ENCODE measurements at places on chromosomes 11 and 22. TPM values are rescaled to one million over a fixed set of nuclear protein-coding genes. Genes with fewer than 3 reads are reported as not detected.

GRCh38 chr22:39655004-39655579, 84.5 kb downstream of the CACNA1I start:
- H3K4me3 ChIP-seq, result no peak overlapping the region
- H3K27me3 ChIP-seq, result no peaks in the 10 kb centered on the region
- H3K4me1 ChIP-seq, result no peaks in the 10 kb centered on the region
- no peaks in the 10 kb centered on the region for H3K36me3 ChIP-seq
- H3K27ac ChIP-seq, result no peak overlapping the region

- no peak overlapping the region for H3K4me3 ChIP-seq
- DNase-seq, result no peak
- H3K27ac ChIP-seq, result no peak overlapping the region
- no peaks in the 10 kb centered on the region for H3K4me1 ChIP-seq
These were observed 13.9 kb downstream of the IFITM10 start for GRCh38 chr11:1736447-1736992.

HOATZ gene
- total RNA-seq, result not detected

DNA sequence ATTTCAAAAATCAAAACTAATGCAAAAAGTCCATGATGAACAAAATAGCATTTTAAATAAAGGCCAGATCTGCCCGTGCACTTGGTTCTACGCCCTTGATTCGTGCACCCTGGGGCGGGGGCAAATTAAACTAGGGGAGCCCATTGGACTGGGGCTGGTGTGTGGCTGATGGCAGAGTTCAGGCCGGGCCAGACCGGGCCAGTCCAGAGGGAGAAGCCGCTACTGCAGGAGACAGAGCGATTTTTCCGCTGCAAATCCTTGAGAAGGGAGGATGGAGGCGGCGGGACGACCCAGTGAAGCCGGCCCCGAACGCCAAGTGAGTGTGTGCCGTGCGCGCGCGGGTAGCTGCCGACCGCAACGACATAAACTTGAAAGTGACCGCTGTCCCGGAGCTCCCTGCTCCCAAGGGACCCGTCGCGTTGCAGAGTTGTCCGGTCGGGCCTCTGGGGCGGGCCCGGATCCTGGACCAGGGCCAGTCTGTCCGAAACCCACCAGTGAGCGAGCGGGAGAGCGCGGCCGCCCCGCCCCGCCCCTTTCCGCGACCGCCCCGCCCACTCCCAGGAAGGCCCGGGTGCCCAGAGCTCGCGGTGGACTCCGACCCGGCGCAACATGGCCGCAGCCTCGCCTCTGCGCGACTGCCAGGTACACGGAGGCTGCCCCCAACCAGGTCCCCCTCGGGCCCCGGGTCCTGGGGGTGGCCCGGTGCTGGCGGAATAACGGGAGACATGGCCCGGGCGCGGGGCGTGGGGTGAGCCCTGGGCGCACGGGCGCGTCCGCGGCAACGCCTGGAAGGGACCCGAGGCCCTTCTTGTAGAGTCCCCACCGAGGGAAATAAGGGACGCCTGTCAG, at the start of gene TTC38:
Gene TTC38, plus strand, starts transcription at position 578 of the 849 bp plus-strand sequence. Its CDS starts 32 bp downstream, at position 610.
- H3K36me3 ChIP-seq, result peaks cover 8% of the 10 kb centered on the region
- peak within 1 kb of the TSS; percentile 90 for H3K27ac ChIP-seq
- H3K4me3 ChIP-seq, result peak within 1 kb of the TSS; percentile 82
- H3K4me1 ChIP-seq, result no peaks in the 10 kb centered on the region
- H3K27me3 ChIP-seq, result no peaks in the 10 kb centered on the region

DNA sequence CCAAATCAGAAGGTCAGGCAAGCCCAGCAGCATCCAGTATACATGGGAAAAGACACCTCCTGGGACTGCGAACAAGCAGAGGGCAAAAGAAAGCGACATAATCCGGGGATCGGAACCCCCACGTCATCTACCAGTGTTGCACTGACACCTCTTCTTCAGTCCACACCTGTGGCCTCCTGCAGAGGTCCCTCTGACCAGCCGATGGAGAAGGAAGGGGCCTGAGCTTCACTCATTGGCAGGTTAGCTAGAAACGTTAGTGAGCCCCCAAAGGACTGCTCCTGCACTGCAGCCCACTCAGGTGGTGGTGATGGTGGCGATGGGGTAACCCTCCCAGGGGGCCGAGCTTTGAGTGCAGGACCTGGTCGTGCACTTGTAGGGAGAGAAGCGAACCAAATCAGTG, 22.1 kb downstream of the ASCL2 start:
- H3K4me3 ChIP-seq, result no peak overlapping the region
- no peaks in the 10 kb centered on the region for H3K27me3 ChIP-seq
- H3K36me3 ChIP-seq, result no peaks in the 10 kb centered on the region
- no peaks in the 10 kb centered on the region for H3K4me1 ChIP-seq
- H3K27ac ChIP-seq, result no peak overlapping the region
- DNase-seq, result no peak

- no peaks in the 10 kb centered on the region for H3K36me3 ChIP-seq
- DNase-seq, result no peak
- no peaks in the 10 kb centered on the region for H3K27me3 ChIP-seq
- no peak overlapping the region for H3K27ac ChIP-seq
- H3K4me3 ChIP-seq, result no peak overlapping the region
These were observed 153.0 kb upstream of the TIMP3 start for GRCh38 chr22:32648486-32648885.

GRCh38 chr11:122917311-122917710, 34.8 kb downstream of the JHY start:
- no peaks in the 10 kb centered on the region for H3K27me3 ChIP-seq
- no peaks in the 10 kb centered on the region for H3K4me1 ChIP-seq
- no peak overlapping the region for H3K4me3 ChIP-seq
- H3K27ac ChIP-seq, result no peak overlapping the region

GRCh38 chr11:130560000-130560780, 111.7 kb downstream of the ADAMTS15 start:
- H3K27me3 ChIP-seq, result no peaks in the 10 kb centered on the region
- H3K27ac ChIP-seq, result no peak overlapping the region
- no peaks in the 10 kb centered on the region for H3K4me1 ChIP-seq
- no peak overlapping the region for H3K4me3 ChIP-seq
- no peaks in the 10 kb centered on the region for H3K36me3 ChIP-seq

INSC gene
- 1.0 TPM for total RNA-seq

- no peak overlapping the region for H3K27ac ChIP-seq
- H3K36me3 ChIP-seq, result no peaks in the 10 kb centered on the region
- no peak overlapping the region for H3K4me3 ChIP-seq
- no peak for DNase-seq
- peaks cover 10% of the 10 kb centered on the region for H3K4me1 ChIP-seq
These were observed 77.4 kb downstream of the RELT start for GRCh38 chr11:73453562-73453961.

DNA sequence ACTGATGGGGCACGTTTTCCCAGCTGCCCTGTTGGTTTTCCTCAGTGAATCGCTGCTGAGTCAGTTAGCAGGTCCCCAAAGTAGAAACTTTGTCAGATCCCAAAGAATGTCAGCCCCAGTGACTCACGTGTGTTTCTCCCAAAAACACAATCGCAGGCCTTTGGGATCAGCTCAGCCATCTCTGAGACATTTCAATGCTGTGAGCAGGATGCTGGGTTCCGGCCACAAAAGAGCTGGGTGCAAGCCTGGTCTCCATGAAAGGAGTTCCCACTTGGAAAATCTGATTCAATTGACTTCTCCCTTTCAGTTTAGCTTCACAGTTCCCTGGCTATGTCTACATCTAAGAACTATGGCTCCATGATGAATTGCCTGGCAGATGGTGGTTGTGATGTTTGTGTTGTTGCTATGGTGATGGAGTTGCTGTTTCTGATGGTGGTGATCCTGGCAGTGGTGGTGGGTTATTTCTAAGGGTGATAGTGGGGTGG, 28.0 kb downstream of the MYEOV start:
- H3K27ac ChIP-seq, result no peak overlapping the region
- H3K27me3 ChIP-seq, result no peaks in the 10 kb centered on the region
- DNase-seq, result no peak
- no peaks in the 10 kb centered on the region for H3K4me1 ChIP-seq

FIBIN gene
- 13.9 TPM for total RNA-seq

GRCh38 chr11:83152264-83152663, 4.7 kb upstream of the PCF11 start:
- no peak overlapping the region for H3K4me3 ChIP-seq
- H3K27me3 ChIP-seq, result no peaks in the 10 kb centered on the region
- no peaks in the 10 kb centered on the region for H3K4me1 ChIP-seq
- DNase-seq, result no peak
- H3K27ac ChIP-seq, result no peak overlapping the region
- no peaks in the 10 kb centered on the region for H3K36me3 ChIP-seq

GRCh38 chr22:32951076-32951806, 106.9 kb downstream of the SYN3 start:
- no peak overlapping the region for H3K4me3 ChIP-seq
- H3K27ac ChIP-seq, result peak overlapping the region; percentile 60
- peaks cover 37% of the 10 kb centered on the region for H3K4me1 ChIP-seq
- no peaks in the 10 kb centered on the region for H3K27me3 ChIP-seq

DNA sequence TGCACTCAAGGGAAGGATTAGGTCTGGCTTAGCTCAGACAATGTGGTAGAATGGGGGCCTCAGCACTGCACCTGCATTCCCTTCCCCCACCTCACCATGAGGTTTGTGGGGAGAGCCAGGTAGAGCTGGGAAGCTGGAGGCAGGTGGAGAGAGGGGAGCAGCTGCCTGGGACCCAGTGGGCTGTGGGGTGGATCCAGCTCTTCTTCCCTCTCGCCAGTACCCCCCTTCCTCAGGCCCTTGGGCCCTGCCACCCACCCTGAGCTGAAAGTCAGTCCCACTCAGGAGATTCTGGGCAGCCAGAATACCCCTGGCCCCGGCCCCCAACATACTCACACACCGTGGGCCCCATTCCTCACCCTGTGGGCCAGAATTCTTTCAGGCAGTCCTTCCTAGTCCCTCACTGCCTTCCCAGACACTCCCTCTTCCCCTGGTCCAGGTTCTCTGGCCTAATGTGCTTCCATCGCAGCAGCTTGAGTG, 3.1 kb upstream of the POLD4 start:
- DNase-seq, result no peak
- H3K4me3 ChIP-seq, result no peak overlapping the region
- H3K27me3 ChIP-seq, result no peaks in the 10 kb centered on the region
- peak overlapping the region; percentile 99 for H3K27ac ChIP-seq
- H3K4me1 ChIP-seq, result no peaks in the 10 kb centered on the region

GRCh38 chr11:11780858-11781257, 60.9 kb upstream of the USP47 start:
- no peaks in the 10 kb centered on the region for H3K36me3 ChIP-seq
- no peaks in the 10 kb centered on the region for H3K4me1 ChIP-seq
- no peaks in the 10 kb centered on the region for H3K27me3 ChIP-seq
- H3K4me3 ChIP-seq, result no peak overlapping the region

DNA sequence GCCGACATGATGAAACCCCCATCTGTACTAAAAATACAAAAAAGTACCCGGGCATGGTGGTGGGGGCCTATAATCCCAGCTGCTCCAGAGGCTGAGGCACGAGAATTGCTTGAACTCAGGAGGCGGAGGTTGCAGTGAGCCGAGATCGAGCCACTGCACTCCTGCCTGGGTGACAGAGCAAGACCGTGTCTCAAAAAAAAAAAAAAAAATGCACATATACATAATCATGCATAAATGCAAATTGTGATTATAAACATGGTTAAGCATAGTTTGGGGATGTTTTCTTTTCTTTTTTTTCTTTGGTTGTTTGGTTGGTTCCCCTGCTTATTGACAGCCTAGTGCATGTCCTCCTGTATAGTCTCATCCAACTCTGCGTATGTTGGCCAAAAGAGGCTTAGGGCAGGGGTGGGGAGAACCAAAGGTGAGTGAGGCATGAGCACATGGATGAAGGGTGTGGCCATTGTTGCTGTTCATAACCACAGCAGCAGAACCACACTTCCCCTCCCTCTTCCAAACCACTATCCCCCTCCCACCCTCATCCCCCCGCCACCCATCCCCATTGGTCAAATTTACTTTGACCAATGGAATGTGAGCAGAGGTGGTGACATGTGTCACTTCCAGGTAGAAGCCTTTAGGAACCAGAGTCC, 6.9 kb upstream of the VPS37C start:
- no peak for DNase-seq
- no peak overlapping the region for H3K4me3 ChIP-seq
- no peaks in the 10 kb centered on the region for H3K27me3 ChIP-seq

GRCh38 chr11:93727985-93728791, 13.1 kb downstream of the TAF1D start:
- no peak overlapping the region for H3K4me3 ChIP-seq
- peaks cover 67% of the 10 kb centered on the region for H3K36me3 ChIP-seq
- no peaks in the 10 kb centered on the region for H3K4me1 ChIP-seq
- H3K27ac ChIP-seq, result no peak overlapping the region
- no peak for DNase-seq
- no peaks in the 10 kb centered on the region for H3K27me3 ChIP-seq

GRCh38 chr11:12158909-12159308, 48.5 kb downstream of the MICAL2 start:
- H3K4me1 ChIP-seq, result no peaks in the 10 kb centered on the region
- peak overlapping the region; percentile 88 for H3K27ac ChIP-seq
- H3K36me3 ChIP-seq, result peaks cover 16% of the 10 kb centered on the region
- no peak overlapping the region for H3K4me3 ChIP-seq

DNA sequence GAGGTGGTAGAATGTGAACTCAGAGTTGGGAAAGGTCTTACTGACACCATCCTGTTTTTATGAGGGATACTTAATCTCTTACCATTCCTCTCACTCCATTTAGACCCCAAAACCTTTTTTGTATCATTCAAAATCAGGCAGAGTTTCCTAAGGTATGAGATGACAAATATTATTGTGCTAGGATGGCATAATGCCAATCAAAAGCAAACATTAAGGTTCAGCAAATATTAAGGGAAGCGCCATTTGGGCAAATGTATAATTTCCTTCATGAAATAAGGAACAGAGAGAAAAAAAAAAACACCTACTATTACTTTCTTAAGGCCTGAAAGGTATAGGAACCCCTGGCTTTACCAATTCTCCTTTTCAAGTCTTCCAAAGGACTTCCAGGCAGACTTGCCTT, 62.4 kb downstream of the SMCO4 start:
- H3K4me3 ChIP-seq, result no peak overlapping the region
- peaks cover 18% of the 10 kb centered on the region for H3K4me1 ChIP-seq
- H3K36me3 ChIP-seq, result no peaks in the 10 kb centered on the region
- H3K27me3 ChIP-seq, result no peaks in the 10 kb centered on the region
- no peak for DNase-seq

GRCh38 chr11:113668255-113668654, 37.9 kb downstream of the TMPRSS5 start:
- H3K27ac ChIP-seq, result no peak overlapping the region
- H3K27me3 ChIP-seq, result no peaks in the 10 kb centered on the region
- no peaks in the 10 kb centered on the region for H3K36me3 ChIP-seq
- no peaks in the 10 kb centered on the region for H3K4me1 ChIP-seq

DNA sequence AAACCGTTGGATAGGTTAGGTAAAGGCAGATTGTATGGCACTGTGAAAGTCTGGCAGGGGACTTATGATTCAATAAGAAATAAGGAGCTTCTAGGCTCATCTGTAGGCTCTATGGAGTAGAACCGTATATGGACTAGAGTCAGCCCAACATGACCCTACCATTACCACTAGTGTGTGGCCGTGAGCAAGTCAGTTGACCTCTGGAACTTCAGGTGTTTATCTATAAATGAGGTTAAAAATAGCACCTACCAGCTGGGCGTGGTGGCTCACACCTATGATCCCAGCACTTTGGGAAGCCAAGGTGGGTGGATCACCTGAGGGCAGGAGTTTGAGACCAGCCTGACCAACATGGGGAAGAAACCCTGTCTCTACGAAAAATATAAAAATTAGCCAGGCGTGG, 4.4 kb downstream of the HINFP start:
- peaks cover 28% of the 10 kb centered on the region for H3K36me3 ChIP-seq
- H3K27me3 ChIP-seq, result no peaks in the 10 kb centered on the region
- no peak for DNase-seq

GRCh38 chr11:32400196-32400595, 35.1 kb downstream of the WT1 start:
- H3K4me3 ChIP-seq, result no peak overlapping the region
- DNase-seq, result no peak
- H3K4me1 ChIP-seq, result no peaks in the 10 kb centered on the region
- no peak overlapping the region for H3K27ac ChIP-seq
- H3K36me3 ChIP-seq, result no peaks in the 10 kb centered on the region
- H3K27me3 ChIP-seq, result no peaks in the 10 kb centered on the region

- H3K27me3 ChIP-seq, result no peaks in the 10 kb centered on the region
- no peak overlapping the region for H3K4me3 ChIP-seq
- DNase-seq, result no peak
- no peak overlapping the region for H3K27ac ChIP-seq
These were observed 390.0 kb downstream of the NTM start for GRCh38 chr11:131760091-131761061.
